ENCODE measurements at places on chromosomes 3 and 15.

GRCh38 chr15:96285305-96285704, 45.2 kb upstream of the NR2F2 start:
- no peak for DNase-seq

DNA sequence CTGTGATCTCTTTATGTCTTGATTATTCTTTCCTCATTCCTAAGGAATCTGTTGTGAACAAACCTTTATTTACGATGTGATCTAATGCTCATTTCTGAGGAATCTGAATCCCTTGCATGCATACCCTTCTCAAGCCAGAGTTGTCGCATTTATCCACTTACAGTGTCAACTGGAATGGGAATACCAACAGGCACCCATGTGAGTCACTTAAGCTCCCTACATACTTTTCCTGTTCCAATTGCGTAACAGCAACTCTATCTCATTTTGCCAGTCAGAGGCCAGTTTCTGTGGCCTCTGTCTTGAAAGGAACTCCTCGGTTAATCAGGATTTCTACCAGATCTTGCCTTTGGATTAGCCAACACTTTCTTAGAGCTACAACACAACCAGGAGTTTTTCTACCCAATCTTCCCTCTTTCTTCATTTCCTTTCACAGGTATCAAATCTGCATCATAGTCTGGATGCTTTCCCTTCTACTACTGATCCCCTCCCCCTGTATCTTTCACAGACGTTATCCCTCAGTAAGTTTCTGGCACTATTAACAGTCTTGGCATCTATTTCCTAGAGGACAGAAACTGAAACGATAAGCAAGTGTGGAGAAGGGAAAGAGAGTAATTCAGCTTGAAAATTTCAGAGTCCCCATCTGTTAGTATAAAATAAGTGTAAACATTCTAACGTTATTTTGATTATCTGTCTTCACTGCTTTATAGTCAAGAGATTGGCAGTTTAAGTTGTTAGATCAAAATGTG, 66.8 kb upstream of the BCHE start:
- DNase-seq, result no peak

DNA sequence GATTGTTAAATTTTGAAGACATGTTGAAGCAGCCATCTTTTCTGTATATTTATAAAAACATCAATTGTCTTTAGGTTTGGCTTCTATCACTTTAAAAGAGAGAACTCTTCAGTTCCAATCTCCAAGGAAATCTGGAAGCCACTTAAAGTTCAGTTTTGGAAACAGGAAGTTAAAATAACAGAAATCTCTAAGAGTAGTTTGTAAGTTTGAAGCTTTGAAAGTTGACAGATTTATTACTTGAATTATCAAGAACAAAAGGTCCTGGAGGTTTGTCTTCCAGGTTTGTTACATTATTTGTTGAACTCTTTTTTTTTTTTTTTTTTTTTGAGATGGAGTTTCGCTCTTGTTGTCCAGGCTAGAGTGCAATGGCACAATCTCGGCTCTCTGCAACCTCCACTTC, 30.0 kb downstream of the RNF111 start:
- DNase-seq, result no peak

- no peak for DNase-seq
These were observed 292.3 kb downstream of the KBTBD8 start for GRCh38 chr3:67290438-67290837.

DNA sequence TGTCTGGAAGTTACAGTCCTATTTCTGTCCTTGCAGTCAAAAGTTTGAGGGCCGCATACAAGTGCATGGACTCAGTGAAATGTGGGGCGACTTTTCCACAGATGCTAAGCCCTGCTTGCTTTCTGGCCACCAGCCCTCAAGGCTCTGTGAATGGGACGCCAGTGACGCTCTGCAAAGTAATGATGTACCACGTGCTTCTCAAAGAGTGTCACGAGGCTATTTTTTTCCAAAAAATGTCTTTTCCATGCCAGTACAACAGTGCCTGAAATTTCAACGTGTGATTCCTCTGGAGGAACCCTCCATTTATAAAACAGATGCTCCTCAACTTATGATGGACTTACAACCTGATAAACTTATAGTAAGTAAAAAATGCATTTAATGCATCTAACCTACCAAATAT, 281.8 kb upstream of the CRBN start:
- no peak for DNase-seq

DNA sequence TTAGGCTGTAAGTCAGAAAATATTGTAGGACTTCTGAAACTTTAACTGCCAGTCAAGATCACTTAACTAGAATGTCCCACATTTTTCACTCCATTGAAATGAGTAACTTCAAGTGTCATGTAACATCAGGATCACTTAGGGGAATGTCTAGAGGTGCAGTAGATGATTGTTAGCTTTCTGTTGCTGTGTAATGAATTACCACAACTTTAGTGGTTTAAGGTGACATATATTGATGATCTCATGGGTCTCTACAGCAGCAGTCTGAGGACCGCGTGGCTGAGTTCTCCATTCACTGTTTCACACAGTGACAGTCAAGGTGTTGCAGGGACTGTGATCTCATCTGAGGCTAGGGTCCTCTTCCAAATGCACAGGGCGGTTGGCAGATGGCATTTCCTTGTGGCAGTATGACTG, 82.7 kb downstream of the SLC25A26 start:
- DNase-seq, result peak; percentile 58

GRCh38 chr3:170802164-170803151, 67.5 kb downstream of the RPL22L1 start:
- no peak for DNase-seq

GRCh38 chr3:9623148-9623547, 26.2 kb upstream of the MTMR14 start:
- DNase-seq, result no peak

Data from stimulated activated naive CD8-positive, alpha-beta T cell treated with anti-CD3 and anti-CD28 coated beads, Interleukin-15, amount 100 ng/mL, for 72 hours (primary cell).